Osteocyte (in vitro differentiated cells): ENCODE measurements at places on chromosomes 16 and 17. TPM values are rescaled to one million over a fixed set of nuclear protein-coding genes. Genes with fewer than 3 reads are reported as not detected.

DNA sequence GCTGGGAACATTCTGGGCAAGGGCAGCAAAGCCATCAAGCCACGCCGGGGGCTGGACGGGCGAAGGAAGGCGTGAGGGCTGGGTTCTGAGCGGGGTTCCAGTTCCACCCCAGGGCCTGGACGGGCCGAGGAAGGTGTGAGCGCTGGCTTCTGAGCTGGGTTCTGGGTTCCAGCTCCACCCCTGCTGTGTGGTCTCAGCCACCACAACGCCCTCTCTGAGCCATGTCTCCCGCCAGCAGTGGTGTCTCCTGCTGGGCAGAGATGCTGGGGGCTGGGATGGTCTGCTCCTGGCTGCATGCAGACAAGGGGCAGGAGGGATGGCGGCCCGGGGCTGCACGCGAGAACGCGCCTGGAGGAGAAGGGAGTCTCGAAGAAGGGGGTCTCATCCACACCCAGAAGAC is 3.9 kb upstream of the CPNE7 start:
- peaks cover 16% of the 10 kb centered on the region for H3K4me1 ChIP-seq
- peaks cover 2% of the 10 kb centered on the region for H3K36me3 ChIP-seq
- H3K4me3 ChIP-seq = no peak overlapping the region
- DNase-seq = no peak
- H3K27me3 ChIP-seq = no peaks in the 10 kb centered on the region

- H3K4me1 ChIP-seq = peaks cover 31% of the 10 kb centered on the region
- no peak overlapping the region for H3K4me3 ChIP-seq
- no peak overlapping the region for H3K27ac ChIP-seq
- H3K36me3 ChIP-seq = peaks cover 53% of the 10 kb centered on the region
- DNase-seq = no peak
- no peaks in the 10 kb centered on the region for H3K27me3 ChIP-seq
Observed at GRCh38 chr16:88009563-88010342, 58.5 kb downstream of the BANP start.

DNA sequence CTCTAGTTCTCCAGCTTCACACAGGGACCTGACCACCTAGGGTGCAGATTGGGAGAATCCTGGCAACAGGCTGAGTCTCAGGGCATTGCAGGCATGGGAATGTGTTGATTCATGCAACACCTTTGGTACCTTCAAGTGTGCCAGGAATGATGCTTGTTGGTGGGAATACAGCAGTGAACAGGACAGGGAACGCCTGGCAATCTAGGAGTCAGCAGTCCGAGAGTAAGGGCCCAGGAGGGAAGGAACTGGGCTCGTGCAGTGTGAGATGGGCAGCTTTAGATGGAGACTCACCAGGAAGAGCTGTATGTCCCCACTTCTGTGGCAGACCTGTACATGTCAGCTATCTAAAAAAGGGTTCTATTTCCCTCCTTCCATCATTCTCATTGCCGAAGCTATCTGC is 12.0 kb upstream of the MRC2 start:
- H3K27me3 ChIP-seq = no peaks in the 10 kb centered on the region
- H3K4me3 ChIP-seq = no peak overlapping the region
- peaks cover 41% of the 10 kb centered on the region for H3K4me1 ChIP-seq

DNA sequence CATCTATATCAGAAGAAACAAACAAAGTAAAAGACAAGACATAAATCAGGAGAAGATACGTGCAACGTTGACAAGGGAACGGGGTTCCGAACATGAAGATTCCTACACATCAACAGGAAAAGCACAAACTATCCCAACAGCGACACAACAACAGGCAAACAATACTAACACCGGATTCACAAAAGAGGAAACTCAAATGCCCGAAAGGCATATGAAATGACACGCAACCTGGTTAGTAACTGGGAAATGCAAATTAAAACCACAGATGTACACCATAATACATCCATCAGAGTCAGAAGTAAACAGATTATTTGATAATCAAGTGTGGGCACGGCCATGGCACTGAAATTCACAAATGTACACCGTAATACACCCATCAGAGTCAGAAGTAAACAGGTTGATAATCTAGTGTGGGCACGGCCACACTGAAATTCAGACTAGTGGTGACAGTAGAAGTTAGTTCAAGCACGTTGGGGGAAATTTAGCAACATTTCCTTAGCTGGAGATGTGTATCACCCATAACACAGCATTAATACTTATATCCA is 171.9 kb upstream of the RPH3AL start:
- H3K4me1 ChIP-seq = peaks cover 9% of the 10 kb centered on the region
- peaks cover 15% of the 10 kb centered on the region for H3K36me3 ChIP-seq
- H3K27ac ChIP-seq = no peak overlapping the region
- no peak overlapping the region for H3K4me3 ChIP-seq
- H3K27me3 ChIP-seq = no peaks in the 10 kb centered on the region

DNA sequence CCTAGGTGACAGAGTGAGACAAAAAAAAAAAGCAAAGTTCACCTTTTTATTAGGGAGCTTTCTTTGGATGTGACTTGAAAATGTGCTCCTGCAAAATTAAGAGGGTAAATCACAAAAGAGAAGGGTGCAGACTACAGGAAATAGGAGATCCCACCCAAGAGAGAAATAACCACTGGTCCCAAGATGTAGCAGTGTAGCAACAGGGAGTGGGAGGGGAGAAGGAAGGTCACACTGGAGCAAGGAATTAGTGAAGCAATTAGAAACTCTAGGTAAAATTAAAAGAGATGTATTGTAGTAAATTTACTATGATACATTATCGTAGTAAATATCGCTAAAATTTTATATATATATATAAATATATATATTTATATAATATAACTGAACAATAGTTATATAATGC is 12.3 kb upstream of the SPN start:
- peaks cover 2% of the 10 kb centered on the region for H3K27me3 ChIP-seq
- no peak overlapping the region for H3K4me3 ChIP-seq
- DNase-seq = no peak

Gene CCL14
- total RNA-seq = not detected in 2 replicates

- DNase-seq = no peak
- H3K27ac ChIP-seq = no peak overlapping the region
- no peaks in the 10 kb centered on the region for H3K36me3 ChIP-seq
- no peaks in the 10 kb centered on the region for H3K4me1 ChIP-seq
- no peak overlapping the region for H3K4me3 ChIP-seq
Observed at GRCh38 chr17:63542218-63542545, 8.1 kb upstream of the DCAF7 start.

DNA sequence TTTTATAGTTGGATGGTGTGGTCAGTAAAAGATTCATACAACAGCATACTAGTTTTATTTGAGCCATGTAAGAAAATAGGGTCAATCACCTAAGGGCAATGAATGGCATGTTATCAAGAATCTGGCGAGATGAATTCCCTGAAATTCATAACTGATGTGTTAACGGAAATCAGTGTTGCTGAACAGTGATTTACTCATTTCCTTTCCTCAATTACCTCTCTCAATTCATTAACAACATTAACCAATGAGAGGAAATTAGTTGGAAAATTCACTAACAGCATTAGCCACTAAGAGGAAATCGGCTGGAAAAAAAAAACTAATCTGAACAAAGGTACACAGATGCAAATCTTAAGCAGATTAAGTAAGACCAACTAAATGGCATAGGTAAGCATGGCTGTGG is 6.3 kb downstream of the CMTR2 start:
- H3K27ac ChIP-seq = no peak overlapping the region
- peaks cover 41% of the 10 kb centered on the region for H3K36me3 ChIP-seq
- peaks cover 7% of the 10 kb centered on the region for H3K4me1 ChIP-seq
- no peak for DNase-seq

DNA sequence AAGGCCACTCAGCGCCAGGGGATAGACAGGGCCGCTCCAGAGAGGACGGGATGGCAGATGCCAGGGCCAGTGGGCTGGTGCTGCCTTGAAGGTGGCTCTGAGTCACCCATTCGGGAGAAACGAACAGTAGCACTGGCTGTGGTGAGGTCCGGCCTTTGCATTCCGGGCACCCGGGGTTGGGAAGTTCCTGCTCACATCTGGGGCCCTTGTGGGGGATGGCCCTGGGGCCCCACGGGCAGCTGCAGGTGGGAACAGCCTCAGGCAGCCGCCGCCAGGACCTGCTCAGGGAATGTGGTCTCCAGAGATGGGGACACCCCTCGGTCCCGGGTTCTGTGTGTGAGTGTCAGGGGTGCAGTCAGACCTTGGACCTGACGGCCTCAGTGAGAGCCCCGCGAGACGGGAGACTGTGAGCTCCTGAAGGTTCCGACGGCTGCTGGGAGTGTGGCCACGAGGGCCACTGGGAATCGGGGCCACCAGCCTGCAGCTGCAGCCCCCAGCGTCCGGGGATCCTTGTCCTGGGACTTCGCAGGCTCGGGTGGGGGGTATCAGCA is 1.4 kb downstream of the CBFA2T3 start:
- H3K36me3 ChIP-seq = no peaks in the 10 kb centered on the region
- no peak overlapping the region for H3K4me3 ChIP-seq
- peaks cover 19% of the 10 kb centered on the region for H3K27me3 ChIP-seq
- H3K4me1 ChIP-seq = no peaks in the 10 kb centered on the region

DNA sequence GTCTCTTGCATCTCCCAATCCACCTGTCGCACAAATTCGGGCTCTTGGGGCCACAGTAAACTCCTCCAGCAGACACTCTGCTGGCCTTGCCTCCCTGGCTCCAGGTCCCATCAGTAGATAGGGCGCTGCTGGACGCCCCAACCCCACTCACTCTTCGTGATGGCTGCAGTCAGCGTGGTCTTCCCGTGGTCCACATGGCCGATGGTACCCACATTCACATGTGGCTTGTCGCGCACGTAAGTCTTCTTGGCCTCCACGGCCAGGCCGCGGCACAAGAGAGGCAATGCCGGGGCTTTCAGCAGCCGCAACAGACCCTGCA is 428 bp downstream of the TUFM start:
- H3K36me3 ChIP-seq = peaks cover 21% of the 10 kb centered on the region
- H3K27me3 ChIP-seq = no peaks in the 10 kb centered on the region
- peaks cover 27% of the 10 kb centered on the region for H3K4me1 ChIP-seq
- peak overlapping the region; percentile 95 for H3K4me3 ChIP-seq
- no peak for DNase-seq

- H3K27ac ChIP-seq = peak overlapping the region; percentile 49
- no peaks in the 10 kb centered on the region for H3K36me3 ChIP-seq
- DNase-seq = no peak
- no peaks in the 10 kb centered on the region for H3K27me3 ChIP-seq
Observed at GRCh38 chr17:10125531-10126275, 72.7 kb downstream of the GAS7 start.

Gene CLDN6
- total RNA-seq = 0.32 TPM in 1 of 2 replicates, not detected in the other

DNA sequence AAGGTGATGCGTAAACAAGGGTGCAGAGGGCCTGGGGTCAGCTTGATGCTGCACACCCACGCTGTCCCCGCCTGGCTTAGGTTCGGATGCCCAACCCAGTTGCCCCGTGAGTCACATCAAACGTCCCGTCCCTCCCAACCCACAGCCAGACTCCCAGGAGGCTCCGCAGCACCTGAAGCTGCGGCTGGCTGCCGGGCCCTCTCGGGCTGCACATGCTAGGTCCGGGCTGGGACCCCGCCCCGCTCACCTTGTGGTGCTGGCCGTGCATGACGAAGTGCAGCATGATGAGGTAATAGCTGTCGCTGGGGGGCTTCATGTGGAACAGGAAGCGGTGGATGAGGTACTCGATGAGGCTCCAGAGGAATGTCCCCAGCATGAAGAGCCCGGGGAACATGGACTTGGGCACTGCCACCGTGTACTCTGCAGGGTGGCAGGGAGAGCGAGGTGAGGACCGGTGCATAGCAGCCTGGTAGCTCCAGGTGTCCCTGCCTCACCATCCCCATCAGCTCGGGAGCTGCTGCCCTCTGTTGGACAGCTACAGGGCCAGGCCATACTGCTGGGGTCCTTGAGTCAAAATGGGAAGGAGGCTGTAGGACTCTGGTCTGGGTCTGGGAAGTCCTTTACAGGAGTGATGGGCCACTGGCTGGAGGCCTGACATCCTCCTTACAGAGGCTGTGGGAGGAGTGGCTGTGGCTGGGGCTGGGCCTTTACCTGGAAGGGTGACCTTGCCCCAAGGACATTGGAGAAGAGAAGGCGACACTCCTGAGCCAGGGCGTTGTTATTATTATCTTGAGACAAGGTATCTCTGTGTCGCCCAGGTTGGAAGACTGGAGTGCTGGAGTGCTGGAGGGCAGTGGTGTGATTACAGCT is 18.3 kb upstream of the MLKL start:
- no peak for DNase-seq
- H3K27me3 ChIP-seq = peaks cover 10% of the 10 kb centered on the region
- no peaks in the 10 kb centered on the region for H3K36me3 ChIP-seq
- no peak overlapping the region for H3K27ac ChIP-seq
- H3K4me3 ChIP-seq = no peak overlapping the region

DNA sequence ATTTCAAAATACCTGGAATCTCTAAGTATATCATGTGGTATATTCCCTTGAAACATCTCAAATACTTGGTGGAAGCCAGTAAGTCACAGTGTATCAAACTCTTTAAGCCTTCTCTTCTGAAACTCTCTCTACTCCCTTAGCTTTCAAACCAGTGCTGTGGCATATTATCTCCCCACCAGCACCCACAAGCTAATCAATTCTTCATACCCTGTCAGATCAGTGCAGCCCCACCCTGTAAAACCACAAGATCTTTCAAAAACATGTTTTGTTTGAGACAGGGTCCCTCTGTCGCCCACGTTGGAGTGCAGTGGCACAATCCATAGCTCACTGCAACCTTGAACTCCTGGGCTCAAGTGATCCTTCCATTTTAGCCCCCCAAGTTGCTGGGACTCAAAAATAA is 91.6 kb upstream of the C17orf78 start:
- H3K27me3 ChIP-seq = no peaks in the 10 kb centered on the region
- no peak overlapping the region for H3K27ac ChIP-seq
- peaks cover 19% of the 10 kb centered on the region for H3K4me1 ChIP-seq
- DNase-seq = no peak
- no peak overlapping the region for H3K4me3 ChIP-seq
- peaks cover 10% of the 10 kb centered on the region for H3K36me3 ChIP-seq

DNA sequence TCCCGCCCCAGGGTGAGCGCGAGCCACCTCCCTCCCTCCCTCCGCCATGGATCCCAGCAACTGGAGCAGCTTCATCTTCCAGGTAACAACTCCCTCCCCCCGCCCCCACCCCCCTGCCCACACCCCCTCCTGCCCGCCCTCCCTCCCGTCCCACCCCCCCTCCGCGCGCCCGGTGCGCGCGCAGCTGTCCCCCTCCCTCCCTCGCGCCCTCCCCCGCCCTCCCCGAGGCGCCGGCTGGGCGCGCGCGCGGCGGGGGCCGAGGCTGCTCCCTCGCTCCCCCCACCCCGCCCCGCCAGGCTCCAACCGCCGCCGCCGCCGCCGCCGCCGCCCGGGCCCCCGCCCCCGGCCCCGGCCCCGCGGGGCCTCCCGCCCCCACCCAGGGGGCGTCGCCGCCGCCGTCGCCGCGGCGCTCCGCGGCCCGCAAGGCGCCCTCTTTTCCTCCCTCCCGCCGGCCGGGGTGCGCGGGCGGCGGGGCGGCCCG is at the start of gene MAZ:
Gene MAZ (plus strand): TSS at position 431 of the 481 bp plus-strand sequence. CDS start 173 bp downstream, outside the sequence.
- peak within 1 kb of the TSS; percentile 100 for H3K4me3 ChIP-seq
- H3K27me3 ChIP-seq = no peaks in the 10 kb centered on the region
- H3K4me1 ChIP-seq = peaks cover 42% of the 10 kb centered on the region
- peaks cover 4% of the 10 kb centered on the region for H3K36me3 ChIP-seq
- no peak for DNase-seq

GRCh38 chr17:4365628-4366326 is 698 bp downstream of the UBE2G1 start:
- DNase-seq = no peak
- peak overlapping the region; percentile 45 for H3K4me3 ChIP-seq
- H3K36me3 ChIP-seq = no peaks in the 10 kb centered on the region
- no peaks in the 10 kb centered on the region for H3K27me3 ChIP-seq
- peaks cover 23% of the 10 kb centered on the region for H3K4me1 ChIP-seq
- no peak overlapping the region for H3K27ac ChIP-seq
